ENCODE measurements at places on chromosomes 11 and 22.

DNA sequence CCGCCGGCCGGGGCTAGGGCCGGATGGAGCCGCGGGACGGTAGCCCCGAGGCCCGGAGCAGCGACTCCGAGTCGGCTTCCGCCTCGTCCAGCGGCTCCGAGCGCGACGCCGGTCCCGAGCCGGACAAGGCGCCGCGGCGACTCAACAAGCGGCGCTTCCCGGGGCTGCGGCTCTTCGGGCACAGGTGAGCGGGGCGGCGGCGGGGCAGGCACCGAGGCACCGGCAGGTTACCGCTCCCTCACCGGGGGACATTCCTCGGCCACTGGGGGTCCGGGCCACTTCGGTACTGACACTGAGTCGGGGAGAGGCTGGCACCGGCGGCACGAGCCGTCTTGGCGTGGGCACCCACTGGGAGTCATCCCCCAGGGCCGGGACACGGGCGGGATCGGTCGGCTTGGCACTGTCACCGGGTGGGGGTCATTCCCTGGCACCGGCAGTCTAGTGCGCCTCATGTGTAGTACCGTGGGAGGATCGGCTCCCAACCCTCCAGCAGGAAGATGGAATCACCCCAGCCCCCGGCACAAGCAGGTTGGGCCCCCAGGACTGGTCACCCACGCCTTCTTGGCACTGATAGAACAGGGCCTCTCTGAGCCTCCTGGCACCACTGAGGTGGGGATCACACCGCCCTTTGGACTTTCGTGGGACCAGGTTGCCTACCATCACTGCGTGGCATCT is 511 bp downstream of the DGKZ start:
- DNase-seq: no peak

- DNase-seq: no peak
Observed at GRCh38 chr11:119788096-119788883, 59.3 kb upstream of the NECTIN1 start.

DNA sequence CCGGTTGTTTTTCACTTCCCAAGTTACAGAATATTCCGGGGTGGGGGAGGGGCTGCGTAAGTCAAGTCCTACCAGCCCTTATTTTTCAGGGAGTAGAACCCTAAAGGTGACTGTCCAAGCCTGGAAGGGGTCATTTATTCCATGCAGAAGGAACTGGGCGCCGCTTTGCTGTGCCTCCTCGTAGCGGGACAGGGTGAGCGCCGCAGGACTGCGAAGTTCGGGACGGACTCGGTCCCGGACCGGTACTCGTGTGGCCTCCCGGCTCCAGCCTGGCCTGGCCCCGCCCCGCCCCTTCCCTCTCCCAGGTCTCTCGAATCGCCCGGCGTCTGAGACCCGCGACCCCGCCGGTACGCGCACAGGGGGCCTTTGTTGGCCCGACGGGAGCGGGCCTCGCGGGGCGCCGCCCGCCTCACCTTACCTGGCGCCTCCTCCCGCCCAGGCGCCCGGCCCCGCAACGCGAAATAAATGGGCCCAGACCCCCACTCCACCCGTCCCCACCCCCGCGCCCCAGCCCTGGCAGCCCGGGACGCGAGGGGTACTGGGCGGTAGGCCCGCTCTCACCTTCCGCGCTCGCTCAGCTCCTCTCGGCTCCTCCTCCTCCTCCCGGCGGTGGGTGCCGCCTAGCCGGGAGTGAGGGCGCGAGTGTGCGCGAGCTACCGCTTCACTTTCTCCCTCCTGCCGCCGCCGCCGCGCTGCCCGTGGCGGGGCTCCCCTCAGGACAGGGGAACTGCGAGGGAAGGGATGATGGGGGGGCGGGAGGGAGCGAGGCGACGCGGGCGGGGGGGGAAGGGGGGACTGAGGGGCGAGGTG is 698 bp downstream of the PAK1 start:
- no peak for DNase-seq

DNA sequence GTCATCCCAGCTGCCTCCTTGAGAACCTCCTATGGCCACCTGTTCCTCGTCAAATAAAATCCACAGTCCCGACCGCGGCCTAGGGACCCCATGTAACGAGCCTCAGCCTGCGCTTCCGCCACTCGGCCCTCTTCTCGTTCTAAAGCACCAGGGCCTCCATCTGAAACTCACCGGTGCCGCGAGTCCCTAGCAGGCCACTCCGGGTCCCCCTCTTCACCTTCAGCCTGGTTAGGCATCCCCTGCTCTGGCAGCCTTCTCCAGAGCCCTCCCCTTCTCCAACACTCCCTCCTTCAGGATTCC is 2.4 kb upstream of the SSTR3 start:
- no peak for DNase-seq

DNA sequence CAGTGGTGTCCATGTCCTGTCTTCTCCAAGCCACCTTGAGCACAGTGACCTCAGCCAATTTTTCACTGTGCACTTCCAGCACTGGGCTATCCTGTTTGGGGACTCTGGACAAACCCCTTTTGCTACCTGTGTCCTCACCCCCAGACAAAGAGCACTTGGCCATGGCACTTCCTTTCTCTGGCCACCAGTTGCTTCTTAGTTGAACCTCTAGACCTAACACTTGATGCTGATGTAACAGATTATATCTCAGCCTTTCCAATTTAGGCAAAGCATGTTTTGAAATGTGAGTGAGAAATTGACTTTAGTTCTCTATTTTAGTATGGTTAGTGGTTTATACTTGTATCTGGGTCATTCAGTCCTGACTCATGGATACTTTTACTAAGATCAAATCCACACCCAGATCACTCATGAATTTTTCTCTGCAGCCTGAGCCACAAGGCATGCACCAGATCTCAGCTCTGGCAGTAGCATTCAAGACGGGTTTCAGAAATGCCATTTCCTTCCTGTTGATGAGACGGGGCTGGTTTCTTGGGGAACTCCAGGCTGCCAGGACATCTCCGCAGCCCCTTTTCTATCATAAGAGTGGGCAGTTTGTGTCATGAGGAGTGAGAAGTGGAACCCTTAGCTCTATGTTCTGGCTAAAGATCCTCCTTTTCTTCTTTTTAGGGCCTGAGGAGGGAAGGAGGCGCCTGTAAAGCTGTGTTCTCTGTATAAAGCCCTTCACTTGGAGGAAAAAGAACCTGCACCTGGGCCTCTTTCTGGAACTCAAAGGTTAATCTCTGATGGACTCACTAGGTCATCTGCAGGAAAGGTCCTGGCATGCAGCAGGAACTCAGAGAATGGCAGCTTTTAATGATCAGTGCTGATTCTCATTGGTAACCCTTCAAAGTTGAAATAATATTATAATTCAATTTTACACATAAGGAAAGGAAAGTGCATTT is 185.6 kb upstream of the TENM4 start:
- no peak for DNase-seq

- no peak for DNase-seq
Observed at GRCh38 chr11:22851477-22851876, 8.8 kb downstream of the CCDC179 start.

GRCh38 chr11:64007629-64008282 is 21.5 kb downstream of the OTUB1 start:
- DNase-seq: peak; percentile 53

DNA sequence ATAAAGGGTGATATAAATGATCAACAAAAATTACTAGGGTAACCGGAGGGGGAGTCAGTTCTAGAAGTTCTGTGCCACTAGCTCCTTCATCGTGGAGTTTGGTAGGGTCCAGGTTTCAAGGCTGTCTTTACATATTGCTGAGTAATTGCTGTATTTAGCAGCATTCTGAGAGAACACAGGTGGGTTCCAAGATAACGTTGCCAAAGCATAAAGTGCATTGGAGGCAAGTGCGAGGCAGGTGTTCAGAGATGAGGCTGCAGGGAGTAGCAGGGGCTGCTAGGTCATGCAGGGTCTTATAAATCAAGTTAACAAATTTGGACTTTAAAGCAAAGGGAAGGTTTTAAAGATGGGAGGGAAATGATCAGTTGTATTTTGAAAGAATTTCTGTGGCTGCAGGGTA is 17.8 kb downstream of the SGSM3 start:
- DNase-seq: no peak

- no peak for DNase-seq
Observed at GRCh38 chr11:45945397-45945999, 23.0 kb downstream of the LARGE2 start.

DNA sequence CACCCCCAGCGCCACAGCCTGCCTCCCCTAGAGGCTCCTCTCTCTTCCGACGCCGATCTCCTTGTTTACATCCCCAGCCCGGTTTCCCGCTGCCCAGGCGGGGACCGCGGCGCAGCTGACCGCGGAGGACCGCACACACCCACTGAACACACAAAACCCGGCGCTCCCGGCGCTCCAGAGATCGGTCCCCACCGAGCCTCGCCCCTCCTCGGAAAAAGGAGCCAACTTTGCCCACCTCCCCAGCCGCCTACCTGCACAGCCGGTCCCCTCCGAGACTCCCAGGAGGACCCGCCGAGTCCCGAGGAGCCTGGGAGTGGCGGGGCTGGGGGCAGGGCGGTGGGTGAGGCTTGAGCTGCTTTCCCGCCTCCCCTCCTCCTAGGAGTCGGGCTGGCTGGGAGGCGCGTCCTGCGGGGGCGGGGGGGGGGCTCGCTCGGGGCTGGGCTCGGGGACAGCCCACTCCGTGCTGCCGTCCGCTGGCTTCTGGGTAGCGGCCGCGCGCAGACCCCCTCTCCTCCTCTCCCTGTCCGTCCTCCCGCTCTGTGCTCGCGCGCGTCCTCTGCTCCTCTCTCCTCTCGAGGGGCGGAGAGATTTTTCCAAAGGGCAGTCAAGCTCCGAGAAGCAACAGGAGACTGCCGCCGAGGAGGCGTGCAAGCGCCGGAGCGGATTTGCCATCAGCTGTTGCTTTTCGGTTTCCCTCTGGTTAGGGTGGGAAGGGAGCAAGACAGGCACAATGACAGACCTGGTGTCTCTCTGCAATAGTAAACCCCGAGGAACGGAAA is at the start of gene FXYD6:
Gene FXYD6 (minus strand): TSS at position 318 of the 779 bp plus-strand sequence. CDS start 33,882 bp downstream, outside the sequence.
- DNase-seq: no peak

- no peak for DNase-seq
Observed at GRCh38 chr22:47647181-47647580, 884.7 kb downstream of the TBC1D22A start.

All from fibroblast of the aortic adventitia (primary cell).